ENCODE measurements at places on chromosomes 7 and 10. TPM values are rescaled to one million over a fixed set of nuclear protein-coding genes. Genes with fewer than 3 reads are reported as not detected.

SNX10 gene
- total RNA-seq: 18.5 TPM

NPFFR1 gene
- not detected for total RNA-seq

ZNF365 gene
- total RNA-seq: not detected

CDNF gene
- 4.0 TPM for total RNA-seq

TACC2 gene
- total RNA-seq: 16.2 TPM

C10orf62 gene
- 4.1 TPM for total RNA-seq

FKBP9 gene
- total RNA-seq: 45.3 TPM

CD36 gene
- 25.7 TPM for total RNA-seq

DNA sequence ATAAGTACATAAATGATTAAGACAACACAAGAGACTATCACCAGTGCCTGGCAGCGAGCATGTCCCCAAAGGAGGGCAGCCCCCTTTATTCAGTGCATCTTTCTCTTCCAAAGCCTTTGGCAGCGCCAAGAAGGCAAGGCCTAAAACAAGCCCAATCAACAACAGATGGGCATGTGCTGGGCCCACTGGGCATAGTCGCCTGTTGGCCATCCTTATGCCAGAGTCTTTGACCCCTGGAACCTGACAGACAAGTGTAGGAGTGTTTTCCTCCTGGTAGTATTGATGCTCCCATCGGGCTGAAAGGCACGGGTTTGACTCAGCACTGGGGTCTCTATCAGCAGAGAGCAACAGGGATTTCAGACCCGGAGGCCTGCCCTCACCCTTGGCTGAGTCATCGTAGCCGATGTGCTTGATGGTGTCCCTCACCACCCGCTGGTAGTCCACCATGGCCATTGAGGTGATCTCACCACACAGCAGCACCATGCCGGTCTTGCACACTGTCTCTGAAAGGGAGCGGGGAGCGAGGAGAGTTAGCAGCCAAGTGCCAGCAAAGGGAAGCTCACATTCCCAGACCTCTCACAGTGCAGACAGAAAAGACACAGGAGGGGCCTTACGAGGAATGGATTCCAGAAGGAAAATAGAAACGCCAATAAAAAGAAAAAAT, 5.8 kb downstream of the MAT1A start:
- H3K4me3 ChIP-seq: no peak overlapping the region
- no peak for DNase-seq
- H3K27me3 ChIP-seq: no peaks in the 10 kb centered on the region
- H3K4me1 ChIP-seq: peaks cover 65% of the 10 kb centered on the region
- peak overlapping the region; percentile 59 for H3K27ac ChIP-seq

DNA sequence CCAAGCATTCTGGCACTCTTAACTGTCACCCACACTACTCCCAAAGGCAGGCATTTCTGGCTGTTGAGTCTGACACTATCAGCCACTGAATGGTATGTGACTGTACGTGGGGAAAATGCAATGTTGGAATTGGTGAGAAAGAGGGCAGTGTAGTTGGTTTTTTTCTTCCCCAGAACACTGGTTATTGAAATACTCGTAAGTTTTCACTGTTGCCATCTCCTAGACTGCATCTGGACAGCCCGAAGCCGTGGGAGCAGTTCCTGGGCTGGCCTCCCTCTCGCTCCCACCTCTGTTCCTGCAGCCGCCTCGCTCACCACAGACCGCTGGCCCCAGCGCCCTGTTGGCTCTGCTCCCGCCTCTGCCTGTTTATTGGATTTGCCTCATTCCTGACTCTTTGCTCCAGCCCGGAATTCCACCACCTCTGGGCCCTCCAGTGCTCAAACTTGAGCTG, 5.7 kb downstream of the PLCE1 start:
- H3K27me3 ChIP-seq: no peaks in the 10 kb centered on the region
- H3K4me3 ChIP-seq: no peak overlapping the region
- no peaks in the 10 kb centered on the region for H3K36me3 ChIP-seq
- DNase-seq: peak; percentile 51
- H3K27ac ChIP-seq: no peak overlapping the region

DNA sequence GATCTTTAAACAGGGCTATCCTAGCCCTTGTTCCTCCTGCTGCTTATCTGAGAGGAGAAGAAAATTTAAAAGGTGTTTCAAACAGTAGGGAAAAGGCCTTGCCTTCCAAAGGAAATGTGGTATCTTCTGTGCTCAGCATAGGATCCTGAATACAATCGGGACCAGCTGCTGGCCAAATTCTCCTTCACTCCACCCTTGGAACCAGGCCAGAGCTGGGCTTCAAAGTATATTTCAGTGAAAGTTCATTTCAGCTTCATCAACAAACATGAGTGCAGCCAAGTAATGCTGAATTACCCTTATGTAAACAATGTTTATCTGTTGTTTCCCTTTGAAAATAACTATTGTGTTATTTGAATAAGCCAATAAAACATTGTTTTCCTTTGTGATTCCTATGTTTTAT, 146.5 kb upstream of the MEOX2 start:
- H3K36me3 ChIP-seq: no peaks in the 10 kb centered on the region
- no peak overlapping the region for H3K27ac ChIP-seq
- H3K4me1 ChIP-seq: no peaks in the 10 kb centered on the region
- DNase-seq: peak; percentile 50
- no peaks in the 10 kb centered on the region for H3K27me3 ChIP-seq
- H3K4me3 ChIP-seq: no peak overlapping the region

- no peaks in the 10 kb centered on the region for H3K27me3 ChIP-seq
- no peaks in the 10 kb centered on the region for H3K36me3 ChIP-seq
- H3K4me3 ChIP-seq: no peak overlapping the region
- DNase-seq: no peak
- H3K4me1 ChIP-seq: no peaks in the 10 kb centered on the region
These were observed 330.1 kb downstream of the PAXIP1 start for GRCh38 chr7:154672659-154673415.

GRCh38 chr7:120992965-120993494, 4.5 kb downstream of the CPED1 start:
- no peaks in the 10 kb centered on the region for H3K27me3 ChIP-seq
- no peaks in the 10 kb centered on the region for H3K36me3 ChIP-seq
- H3K4me3 ChIP-seq: no peak overlapping the region
- peak overlapping the region; percentile 98 for H3K27ac ChIP-seq
- DNase-seq: no peak

DNA sequence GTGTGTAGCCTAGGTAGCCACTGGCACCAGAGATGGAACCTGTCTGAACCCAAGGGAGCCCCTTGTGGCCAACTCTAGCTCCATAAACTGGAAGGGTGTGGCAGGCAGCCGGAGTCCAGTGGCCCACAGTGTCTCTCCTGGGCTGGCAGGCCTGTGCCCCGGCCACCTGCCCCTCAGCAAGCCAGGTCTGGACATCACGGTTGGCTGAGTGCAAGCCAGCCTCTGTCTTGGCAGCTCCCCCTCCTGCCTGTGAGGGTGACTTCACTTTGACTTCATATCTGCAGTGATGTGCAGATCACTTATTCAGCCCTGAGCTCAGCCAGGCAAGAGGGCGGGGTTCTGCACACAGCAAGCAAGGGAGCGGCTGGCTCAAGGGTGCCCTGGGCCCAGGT, 1.3 kb upstream of the RET start:
- no peak overlapping the region for H3K4me3 ChIP-seq
- H3K27ac ChIP-seq: no peak overlapping the region
- H3K27me3 ChIP-seq: no peaks in the 10 kb centered on the region
- no peaks in the 10 kb centered on the region for H3K4me1 ChIP-seq

DNA sequence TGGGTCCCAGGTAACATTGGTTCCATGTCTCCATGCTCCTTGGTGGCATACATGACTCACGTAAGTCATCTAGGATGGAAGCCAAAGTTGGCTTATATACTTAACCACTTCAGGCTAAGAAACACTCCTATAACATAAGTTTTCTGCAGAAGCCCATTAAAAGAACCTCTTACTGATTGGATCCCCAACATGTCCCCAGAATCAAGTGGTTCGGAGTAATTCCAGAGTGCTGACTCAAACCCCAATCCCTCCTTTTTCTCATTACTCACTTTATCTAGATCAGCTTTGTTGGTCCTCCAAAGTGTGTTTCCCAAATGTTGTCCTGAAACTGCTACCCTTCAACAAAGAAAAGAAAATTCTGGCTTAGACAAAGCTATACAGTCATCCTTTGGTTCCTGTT, 10.1 kb upstream of the ATOH7 start:
- no peak overlapping the region for H3K4me3 ChIP-seq
- H3K4me1 ChIP-seq: no peaks in the 10 kb centered on the region
- DNase-seq: no peak
- H3K27ac ChIP-seq: no peak overlapping the region

DNA sequence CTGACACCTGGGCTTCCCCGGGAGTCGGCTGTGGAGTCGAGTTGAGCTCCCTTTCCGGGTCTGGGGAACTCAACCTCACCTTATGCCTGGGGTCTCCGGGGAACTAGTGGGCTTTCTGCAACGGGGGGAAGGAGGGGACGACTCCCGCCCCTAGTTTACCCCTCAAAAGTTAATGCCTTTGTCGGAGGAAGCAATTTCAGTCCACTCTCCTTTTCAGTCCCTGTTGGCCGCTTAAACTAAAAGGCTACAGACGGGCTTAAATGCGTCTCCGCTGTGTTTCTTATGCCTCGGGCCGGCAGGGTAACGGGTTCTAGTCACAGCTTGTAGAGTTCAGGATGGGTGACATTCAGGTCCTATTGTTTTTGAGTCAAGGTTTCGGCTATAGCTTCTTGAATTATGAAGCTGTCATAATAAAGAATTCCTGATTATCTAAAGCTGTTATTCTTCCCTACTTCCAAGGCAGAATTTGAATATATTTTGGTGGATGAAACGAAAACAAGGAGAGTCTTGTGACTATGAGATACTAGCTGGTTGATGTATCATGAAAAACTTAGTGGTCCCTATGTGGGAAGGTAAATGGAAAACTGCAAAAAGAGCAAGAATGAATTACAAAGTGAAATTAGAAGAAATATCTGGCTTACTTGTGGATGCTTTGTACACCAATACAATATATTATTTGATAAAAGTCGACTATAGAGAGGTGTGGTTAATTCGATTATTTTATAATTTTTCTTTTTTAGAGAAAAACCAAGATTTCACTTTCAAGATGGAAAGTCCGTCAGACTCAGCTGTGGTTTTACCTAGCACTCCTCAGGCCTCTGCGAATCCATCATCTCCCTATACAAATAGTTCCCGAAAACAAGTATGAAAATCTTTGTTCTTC, 495 bp downstream of the SFR1 start:
- DNase-seq: no peak
- peak overlapping the region; percentile 60 for H3K27ac ChIP-seq
- H3K4me3 ChIP-seq: peak overlapping the region; percentile 64
- no peaks in the 10 kb centered on the region for H3K4me1 ChIP-seq
- no peaks in the 10 kb centered on the region for H3K27me3 ChIP-seq

DNA sequence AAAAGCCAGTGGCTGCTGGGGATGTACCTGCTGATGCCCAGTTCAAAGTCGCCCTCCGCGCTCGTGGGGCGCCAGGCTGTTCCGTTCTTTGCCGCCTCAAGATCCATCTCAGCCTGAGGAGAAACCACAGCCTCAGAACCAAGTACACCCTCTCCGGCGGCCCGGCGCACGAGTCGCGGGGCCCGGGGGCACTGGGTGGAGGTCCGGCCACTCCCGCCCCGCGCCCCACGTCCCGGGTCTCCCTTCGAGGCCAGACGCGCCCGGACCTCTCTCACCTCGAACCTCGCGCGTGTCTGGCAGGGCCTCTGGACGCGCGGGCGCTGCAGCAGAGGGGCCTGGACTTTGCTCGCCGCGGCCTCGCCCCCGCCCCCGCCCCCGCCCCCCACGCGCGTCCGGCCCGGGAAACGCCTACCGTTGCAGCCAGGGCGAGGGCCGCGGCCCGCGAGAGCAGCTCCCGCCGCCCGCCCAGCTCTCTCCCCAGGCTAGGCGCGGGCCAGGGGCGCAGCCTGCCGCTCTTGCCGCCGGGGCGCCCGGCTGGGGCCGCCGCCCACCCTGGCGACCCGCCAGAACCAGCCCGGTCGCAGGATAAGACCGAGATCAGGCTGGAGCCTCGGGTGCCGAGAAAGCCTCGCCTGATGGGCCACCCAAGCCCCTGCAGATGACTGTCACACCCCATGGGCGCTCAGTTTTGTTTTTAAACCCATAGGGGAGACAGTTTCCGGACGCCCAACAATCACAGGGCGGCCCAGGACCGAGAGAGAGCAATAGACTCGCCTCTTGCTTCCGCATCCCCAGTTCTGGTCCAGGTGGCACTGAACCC, at the start of gene ABCB4:
ABCB4 (minus strand) TSS at position 322 of the 820 bp plus-strand sequence; CDS start at position 107, 215 bp downstream.
- H3K4me3 ChIP-seq: peak within 1 kb of the TSS; percentile 79
- H3K27ac ChIP-seq: peak within 1 kb of the TSS; percentile 84
- DNase-seq: peak; percentile 80
- H3K36me3 ChIP-seq: no peaks in the 10 kb centered on the region
- peaks cover 18% of the 10 kb centered on the region for H3K4me1 ChIP-seq
- H3K27me3 ChIP-seq: no peaks in the 10 kb centered on the region

GRCh38 chr10:96276831-96277230, 5.5 kb upstream of the BLNK start:
- peak overlapping the region; percentile 65 for H3K27ac ChIP-seq
- H3K27me3 ChIP-seq: no peaks in the 10 kb centered on the region
- H3K4me1 ChIP-seq: no peaks in the 10 kb centered on the region
- no peak for DNase-seq
- H3K4me3 ChIP-seq: no peak overlapping the region

DNA sequence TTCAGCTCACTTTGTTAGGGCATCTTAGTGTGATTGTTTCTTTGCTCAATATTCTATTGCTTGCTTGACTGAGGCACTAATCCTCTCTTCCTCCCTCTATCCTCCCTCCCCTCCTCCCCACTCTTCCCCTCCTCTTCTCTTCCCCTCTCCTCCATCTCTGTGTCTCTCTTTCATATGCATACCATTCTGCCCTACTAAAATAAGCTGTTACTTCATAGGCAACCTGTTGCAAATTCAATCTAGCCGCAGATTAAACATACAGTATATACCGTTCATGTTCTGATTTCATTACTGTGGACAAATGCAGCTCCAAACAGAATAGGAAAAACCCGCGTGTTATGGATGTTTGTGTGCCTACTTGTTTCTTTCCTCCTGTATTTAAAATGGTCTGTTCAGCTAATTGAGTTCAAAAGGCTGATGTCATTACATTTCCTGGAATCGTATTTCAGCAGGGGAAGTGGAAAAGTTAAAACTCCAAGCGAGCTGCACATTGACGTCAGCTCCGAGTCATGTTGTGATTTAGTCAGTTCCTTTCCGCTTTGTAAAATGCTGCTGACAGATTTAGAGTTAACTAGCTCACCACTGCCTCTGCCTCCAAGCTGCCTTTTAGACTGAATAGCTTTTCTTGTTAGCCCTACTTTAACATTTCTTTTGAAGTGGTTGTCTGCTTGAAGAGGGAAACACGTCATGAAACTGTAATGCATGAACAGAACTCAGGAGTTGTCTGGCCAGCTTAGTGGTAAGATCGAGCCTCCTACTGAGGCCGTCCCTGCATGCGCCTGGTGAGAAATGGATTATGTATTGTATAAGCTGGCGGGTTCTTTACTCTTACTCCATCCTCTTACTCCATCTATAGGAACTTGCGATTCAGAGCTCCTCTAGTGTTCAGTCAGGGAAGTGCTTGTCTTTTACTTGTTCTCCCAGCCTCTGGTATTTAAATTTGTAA, 69.0 kb downstream of the CREM start:
- no peaks in the 10 kb centered on the region for H3K36me3 ChIP-seq
- no peak for DNase-seq
- peak overlapping the region; percentile 82 for H3K27ac ChIP-seq
- no peaks in the 10 kb centered on the region for H3K4me1 ChIP-seq
- H3K4me3 ChIP-seq: peak overlapping the region; percentile 31
- H3K27me3 ChIP-seq: no peaks in the 10 kb centered on the region

All from right lobe of liver (tissue), 6 donors.